NCI-H446 (cell line): ENCODE measurements at places on chromosomes 3 and 15.

DNA sequence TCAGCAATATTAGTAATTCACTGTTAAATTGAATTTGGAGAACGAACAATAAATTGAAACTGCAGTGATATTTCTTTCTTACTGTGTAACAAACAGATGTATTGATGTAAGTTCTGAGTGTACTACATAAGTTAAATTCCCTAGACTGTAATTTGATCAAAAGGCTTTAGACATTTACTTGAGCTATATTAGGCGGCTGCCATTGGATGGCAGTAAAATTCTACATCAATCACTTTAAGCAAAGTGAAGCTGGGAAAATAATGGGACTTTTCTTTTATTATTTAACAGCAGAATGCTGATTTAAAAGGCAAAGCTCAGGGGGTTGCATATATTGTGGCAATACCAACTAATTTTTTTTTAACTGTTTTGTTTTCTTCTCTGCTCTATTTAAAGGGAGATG, 212.6 kb upstream of the PLSCR5 start:
- no peak for DNase-seq

DNA sequence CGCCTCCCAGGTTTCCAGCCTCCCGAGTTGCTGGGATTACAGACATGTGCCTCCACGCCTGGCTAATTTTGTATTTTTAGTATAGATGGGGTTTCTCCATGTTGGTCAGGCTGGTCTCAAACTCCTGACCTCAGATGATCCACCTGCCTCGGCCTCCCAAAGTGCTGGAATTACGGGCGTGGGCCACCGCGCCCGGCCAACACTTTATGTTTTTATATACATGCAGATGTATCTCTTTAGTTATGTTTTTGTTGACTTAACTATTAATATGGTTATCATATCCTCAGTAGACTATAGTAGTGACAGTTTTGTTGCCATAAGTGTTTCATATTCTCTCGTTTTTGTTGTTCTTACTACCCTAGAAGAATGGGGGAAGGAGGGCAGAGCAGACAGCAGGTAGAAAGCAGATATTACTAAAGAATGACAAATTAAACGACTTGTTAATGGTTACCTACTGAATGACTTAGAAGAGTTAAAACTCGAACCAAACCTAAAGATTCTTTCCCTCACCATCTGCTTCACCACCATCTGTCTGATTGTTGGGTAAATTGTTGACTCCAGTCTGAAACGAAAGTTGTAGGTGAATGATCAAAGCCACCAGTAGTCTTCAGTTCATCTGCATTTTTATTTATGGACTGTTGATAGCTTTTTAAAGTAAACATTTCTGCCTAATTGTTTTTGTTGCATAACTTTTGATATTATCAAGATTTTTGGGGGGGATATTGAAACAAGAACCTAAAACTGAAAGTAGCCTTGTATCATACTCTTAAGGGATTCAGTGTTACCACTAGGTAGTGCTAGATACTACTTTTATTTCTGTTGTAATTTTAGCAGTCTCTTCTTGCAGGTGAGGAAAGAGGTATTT, 89.3 kb downstream of the RASA2 start:
- peak; percentile 4 for DNase-seq

- DNase-seq = no peak
Measured at GRCh38 chr3:70974747-70975146, 608.8 kb downstream of the FOXP1 start.

DNA sequence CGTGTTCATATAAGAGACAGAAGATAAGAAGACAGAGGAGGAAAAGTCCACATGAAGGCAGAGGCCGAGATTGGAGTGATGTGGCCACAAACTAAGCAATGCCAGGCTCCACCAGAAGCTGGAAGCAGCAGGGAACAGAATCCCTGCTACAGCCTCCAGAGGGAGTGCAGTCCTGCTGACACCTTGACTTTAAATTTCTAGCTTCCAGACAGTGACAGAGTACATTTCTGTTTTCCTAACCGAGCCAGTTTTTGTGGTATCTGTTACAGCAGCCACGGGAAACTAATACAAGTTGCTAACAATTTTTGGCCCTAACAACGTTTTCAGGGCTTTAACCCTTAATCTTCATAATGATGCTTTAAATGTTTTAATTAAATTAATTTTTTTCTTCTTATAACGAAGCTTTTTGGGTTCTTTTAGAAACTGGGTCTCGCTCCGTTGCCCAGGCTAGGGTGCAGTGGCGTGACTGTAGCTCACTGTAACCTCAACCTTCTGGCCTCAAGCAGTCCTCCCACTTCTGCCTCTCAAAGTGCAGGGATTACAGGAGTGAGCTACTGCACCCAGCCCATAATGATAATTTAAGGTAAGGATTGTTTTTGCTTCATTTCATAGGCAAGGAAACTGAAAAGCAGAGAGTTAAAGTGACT, 202.3 kb upstream of the PROK2 start:
- no peak for DNase-seq

- DNase-seq = no peak
Measured at GRCh38 chr3:27594096-27594690, 110.0 kb upstream of the SLC4A7 start.

GRCh38 chr15:57329582-57330367, 46.5 kb upstream of the CGNL1 start:
- no peak for DNase-seq

- no peak for DNase-seq
Measured at GRCh38 chr15:40002295-40002694, 36.7 kb downstream of the SRP14 start.

DNA sequence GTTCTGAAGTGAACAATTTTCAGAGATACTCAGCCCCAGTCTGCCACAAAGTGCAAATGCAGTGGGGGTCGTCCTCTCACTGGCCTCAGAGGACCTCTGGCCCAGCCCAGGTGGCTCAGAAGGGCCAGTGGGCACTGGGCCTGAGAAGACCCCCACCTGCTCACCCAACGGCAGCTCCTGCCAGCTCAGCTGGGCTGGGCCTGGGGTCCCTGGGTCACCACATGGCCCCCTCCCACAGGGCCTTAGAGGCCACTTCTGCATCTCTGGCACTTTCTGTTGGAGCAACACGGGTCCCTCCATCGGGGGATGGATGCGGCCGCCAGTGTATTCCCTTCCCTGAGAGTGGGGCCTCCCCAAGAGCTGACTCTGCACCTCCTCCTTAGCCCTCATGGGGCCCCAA, 262.7 kb upstream of the KCNH8 start:
- no peak for DNase-seq

DNA sequence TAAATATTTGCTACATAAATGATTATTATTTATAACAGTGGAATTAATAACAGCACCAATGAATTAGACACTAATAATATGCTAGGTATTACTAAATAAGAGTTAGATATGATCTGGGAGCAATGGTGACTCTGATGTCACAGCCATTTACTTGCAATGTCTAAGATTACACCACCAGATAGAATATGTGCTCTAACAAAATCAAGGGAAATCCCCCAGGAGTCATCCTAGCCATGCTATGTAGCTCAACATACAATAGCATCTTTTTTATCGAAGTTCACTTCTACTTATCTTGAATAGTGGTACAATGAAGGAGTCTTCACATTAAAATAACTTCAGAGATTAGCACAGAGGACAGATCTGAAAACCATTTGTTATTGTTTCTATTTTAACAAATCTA, 154.0 kb downstream of the FMN1 start:
- DNase-seq = no peak

- peak; percentile 2 for DNase-seq
Measured at GRCh38 chr3:14429237-14429636, 26.8 kb downstream of the SLC6A6 start.

DNA sequence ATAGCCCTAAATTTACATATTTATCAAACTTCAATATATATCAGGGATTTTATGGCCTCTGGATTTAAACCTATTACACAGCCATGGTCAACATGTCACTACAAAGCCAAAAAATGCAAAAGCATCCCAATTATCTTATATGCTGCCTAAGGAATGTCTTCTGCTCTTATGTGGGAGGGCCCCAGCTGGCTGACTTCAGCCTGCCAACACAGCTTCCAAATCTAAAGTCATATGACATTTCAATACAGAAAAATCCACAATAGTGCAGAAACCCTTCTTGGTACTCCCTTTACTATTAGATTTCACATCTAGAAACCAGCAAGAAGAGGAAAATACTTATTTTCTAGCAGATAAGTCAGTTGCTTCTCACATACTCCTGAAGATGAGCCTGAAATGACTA, 6.4 kb downstream of the PFN2 start:
- DNase-seq = peak; percentile 25

GRCh38 chr15:98651036-98651481, 2.7 kb downstream of the IGF1R start:
- no peak for DNase-seq

DNA sequence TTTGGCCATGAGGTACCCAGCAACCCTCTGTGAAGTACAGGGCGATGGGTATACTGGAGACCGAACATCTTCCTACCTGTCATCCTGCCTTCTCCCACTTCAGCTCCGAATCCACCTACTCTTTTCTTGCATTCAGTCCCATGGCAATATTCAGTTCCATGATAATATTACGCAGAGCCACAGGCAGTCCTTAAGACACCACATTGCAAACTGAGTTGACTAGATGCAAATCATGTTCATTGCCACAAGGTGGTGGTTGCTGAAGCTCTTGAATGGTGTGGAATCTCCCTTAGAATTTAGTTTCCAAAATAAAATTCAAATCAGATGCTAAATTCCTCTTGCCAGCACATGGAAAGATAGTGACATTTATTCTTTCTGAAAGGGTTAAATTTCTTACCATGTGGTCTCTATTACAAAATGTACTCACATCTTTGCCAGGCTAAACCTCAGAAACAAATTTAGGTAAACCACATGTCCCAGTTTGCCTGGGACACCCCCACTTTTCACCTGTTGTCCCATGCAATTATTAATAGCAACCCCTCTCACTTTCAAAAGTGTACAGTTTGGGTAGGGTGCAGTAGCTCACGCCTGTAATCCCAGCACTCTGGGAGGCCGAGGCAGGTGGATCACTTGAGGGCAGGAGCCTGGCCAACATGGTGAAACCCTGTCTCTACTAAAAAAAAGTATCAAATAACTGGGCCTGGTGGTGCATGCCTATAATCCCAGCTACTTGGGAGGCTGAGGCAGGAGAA, 1.7 kb upstream of the NME9 start:
- no peak for DNase-seq
